ENCODE measurements at places on chromosomes 6 and 20. TPM values are rescaled to one million over a fixed set of nuclear protein-coding genes. Genes with fewer than 3 reads are reported as not detected.

DNA sequence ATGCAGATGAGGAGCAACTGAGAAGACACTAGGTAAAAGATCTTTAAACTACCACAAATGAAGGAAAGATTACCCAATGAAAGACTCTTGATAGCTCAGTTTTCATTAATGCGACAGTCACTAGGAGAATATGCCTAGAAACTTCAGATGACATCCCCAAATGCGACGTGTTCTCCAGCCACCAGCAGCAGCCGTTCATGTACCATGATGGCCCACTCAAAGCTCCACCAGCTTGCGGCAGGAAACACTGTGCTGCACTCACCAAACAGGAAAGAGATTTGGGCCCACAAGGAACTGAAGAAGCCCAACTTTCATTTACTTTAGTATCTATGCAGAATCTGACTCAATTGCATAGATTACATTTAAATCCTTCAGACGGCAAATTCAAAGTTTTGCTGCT, 7.5 kb downstream of the DIDO1 start:
- peaks cover 3% of the 10 kb centered on the region for H3K36me3 ChIP-seq
- H3K27me3 ChIP-seq = no peaks in the 10 kb centered on the region
- DNase-seq = peak; percentile 9

DNA sequence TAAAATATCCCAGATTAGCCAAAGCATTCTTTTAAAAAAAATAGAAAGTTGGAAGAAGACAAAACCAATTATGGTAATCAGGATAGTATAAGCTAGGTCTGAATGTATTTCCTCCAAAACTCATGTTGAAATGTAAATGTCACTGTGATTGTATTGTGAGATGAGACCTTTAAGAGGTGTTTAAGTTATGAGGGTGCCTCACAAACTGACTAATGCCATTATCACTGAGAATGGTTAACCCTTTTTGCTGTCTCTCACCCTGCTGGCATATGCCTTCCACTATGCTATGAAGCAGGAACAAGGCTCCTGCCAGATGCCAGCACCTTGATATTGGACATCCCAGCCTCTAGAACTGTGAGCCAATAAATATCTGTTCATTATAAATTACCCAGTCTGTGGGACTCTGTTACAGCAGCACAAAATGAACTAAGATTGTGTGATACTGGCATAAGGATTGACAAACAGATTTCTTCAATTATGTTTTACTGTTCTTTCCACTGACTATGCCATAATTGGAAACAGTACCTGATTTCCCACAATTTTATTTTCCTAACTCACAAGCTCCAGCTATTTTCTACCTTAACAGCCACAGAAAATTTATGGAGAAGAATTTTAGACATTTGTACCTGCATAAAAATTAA, 63.8 kb downstream of the IBTK start:
- peaks cover 29% of the 10 kb centered on the region for H3K36me3 ChIP-seq
- DNase-seq = no peak
- no peaks in the 10 kb centered on the region for H3K27me3 ChIP-seq
- H3K4me1 ChIP-seq = no peaks in the 10 kb centered on the region
- H3K27ac ChIP-seq = no peak overlapping the region

DNA sequence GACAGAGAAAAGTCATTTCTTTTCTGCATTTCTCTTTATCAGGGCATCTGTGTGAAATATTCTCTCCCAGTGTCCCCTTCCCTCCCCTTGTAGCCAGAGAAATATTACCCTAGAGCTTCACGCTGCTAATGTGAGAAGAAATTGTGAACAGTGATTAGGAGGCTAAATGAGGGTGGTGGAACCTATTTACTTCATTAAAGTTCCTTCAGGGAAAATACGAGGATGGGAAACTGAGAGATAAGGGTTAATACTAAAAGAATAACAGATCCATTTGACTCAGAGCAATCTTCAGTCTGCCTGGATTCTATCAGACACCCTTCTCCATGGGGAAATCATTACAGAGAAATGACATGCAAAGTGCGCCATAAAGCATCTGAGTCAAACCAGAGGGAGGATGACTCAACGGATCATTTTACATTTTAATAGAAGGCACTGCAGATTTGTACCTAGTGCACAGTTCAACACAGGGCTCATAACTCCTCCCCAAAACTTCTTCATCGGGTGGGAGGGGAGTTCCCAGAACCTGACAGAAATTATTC, 131.3 kb downstream of the GJA10 start:
- no peak overlapping the region for H3K4me3 ChIP-seq
- no peaks in the 10 kb centered on the region for H3K36me3 ChIP-seq
- no peak for DNase-seq
- no peak overlapping the region for H3K27ac ChIP-seq
- peaks cover 8% of the 10 kb centered on the region for H3K4me1 ChIP-seq

DNA sequence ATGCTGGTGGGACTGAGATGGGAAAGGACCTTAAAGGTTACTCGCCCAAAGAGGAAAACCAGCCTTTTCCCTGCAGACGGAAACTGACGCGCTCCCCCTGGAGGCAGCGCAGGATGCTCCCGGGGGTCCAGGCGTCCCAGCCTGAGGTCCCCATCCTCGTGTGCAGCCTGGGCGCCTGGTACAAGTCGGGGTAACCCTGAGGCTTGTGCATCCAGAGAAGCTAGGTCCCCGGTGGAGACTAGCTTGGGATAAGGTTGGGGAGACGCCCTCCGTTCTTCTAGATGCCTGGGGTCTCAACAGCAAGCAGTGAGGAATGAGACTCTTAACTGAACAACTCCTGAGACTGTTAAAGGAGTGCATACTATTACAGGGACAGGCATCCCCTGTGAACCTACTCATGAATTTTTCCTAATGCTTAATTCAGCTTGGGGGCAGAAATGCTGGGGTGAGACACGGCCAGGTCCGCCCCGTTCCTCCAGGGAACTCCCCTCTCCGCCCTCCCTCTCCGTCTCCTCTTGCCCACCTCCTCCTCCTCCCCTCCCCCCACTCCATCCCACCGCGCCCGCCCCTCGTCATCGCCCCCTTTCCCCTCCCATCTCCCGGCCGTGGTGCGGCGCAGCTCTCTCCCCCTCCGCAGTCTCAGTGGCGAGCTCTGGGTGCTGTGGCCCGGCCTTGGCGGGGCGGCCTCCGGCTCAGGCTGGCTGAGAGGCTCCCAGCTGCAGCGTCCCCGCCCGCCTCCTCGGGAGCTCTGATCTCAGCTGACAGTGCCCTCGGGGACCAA, at the start of gene PRSS35:
PRSS35 (plus strand) TSS at position 634 of the 781 bp plus-strand sequence. CDS start 10,908 bp downstream, outside the sequence.
- peaks cover 26% of the 10 kb centered on the region for H3K4me1 ChIP-seq
- H3K4me3 ChIP-seq = peak within 1 kb of the TSS; percentile 87
- H3K27ac ChIP-seq = peak within 1 kb of the TSS; percentile 46
- peaks cover 3% of the 10 kb centered on the region for H3K27me3 ChIP-seq

GRCh38 chr6:118589649-118590365, 41.7 kb downstream of the PLN start:
- H3K27me3 ChIP-seq = no peaks in the 10 kb centered on the region
- DNase-seq = no peak
- H3K4me3 ChIP-seq = no peak overlapping the region

- H3K27ac ChIP-seq = no peak overlapping the region
- peaks cover 95% of the 10 kb centered on the region for H3K27me3 ChIP-seq
- peak; percentile 83 for DNase-seq
- no peaks in the 10 kb centered on the region for H3K36me3 ChIP-seq
- peak overlapping the region; percentile 63 for H3K4me3 ChIP-seq
Measured at GRCh38 chr20:25865715-25866656, 169.3 kb upstream of the ZNF337 start.

DNA sequence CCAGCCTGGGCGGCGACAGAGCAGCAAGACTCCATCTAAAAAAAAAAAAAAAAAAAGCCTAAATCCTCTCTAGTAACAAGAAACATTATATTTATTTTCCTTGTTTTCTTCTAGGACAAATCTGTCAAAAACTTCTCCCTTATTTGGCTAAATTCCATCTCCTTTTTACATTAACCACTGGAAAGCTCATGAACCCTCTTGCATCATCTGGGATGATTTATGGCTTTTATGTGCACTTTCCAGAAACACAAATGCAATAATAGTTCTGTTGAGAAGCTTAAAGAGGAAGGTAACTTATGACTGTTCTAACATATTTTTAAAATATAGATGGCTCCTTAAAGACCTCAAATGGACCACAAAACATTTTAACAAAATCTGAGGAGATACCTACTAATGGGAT, 526.1 kb upstream of the SPTLC3 start:
- H3K4me3 ChIP-seq = no peak overlapping the region
- H3K4me1 ChIP-seq = no peaks in the 10 kb centered on the region
- H3K27me3 ChIP-seq = no peaks in the 10 kb centered on the region
- no peak overlapping the region for H3K27ac ChIP-seq

DNA sequence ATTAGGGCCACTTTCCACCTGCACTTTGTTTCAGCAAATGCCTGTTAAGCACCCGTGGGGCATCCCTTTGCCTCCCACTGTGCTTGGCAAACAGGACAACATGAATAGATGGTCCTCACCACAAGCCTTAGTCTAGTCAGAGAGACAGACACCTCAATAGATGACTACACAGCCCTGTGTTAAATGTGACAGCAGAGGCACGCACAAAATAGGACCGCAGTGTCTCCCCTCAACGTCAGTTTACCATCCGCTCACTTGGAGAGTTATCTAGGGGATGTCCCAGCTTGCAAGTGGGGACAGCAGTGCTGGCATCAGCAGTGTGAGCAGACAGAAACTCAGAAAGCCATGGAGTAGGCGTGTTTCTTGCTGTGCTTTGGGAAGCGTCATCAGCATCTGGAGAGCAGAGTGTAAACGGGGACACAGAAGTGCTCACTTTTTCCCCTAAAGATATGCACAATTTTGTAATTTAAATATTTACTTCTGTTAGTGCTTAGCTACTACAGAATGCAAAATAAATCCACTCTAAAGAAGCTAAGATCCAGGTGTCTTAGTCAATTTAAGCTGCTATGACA, 66.0 kb upstream of the TXNDC5 start:
- no peaks in the 10 kb centered on the region for H3K27me3 ChIP-seq
- H3K4me1 ChIP-seq = 0 out of 2 replicates have a peak, but pooled peaks cover 2% of the 10 kb centered on the region
- no peaks in the 10 kb centered on the region for H3K36me3 ChIP-seq
- no peak overlapping the region for H3K4me3 ChIP-seq
- H3K27ac ChIP-seq = no peak overlapping the region
- DNase-seq = no peak

DNA sequence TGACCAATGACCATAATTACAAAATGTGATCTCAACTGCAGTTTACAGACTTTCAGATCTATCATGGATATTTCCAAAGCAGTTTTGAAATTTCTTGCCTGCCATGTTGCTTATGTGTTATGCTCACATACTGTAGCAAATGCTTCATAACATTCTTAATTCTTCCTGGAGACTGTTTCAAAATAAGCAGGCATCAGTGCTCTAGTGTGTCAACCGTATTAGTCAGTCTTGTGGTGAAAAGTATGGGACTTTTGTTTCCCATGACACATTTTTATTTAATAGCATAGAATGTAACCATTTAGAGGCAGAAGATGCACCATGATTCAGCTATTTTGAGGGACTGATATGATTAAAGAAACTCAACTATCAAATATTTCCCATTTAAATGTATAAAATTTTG, 1.7 kb downstream of the POPDC3 start:
- peak overlapping the region; percentile 29 for H3K4me3 ChIP-seq
- H3K4me1 ChIP-seq = peaks cover 26% of the 10 kb centered on the region
- no peak for DNase-seq
- no peak overlapping the region for H3K27ac ChIP-seq
- peaks cover 33% of the 10 kb centered on the region for H3K27me3 ChIP-seq
- no peaks in the 10 kb centered on the region for H3K36me3 ChIP-seq

DNA sequence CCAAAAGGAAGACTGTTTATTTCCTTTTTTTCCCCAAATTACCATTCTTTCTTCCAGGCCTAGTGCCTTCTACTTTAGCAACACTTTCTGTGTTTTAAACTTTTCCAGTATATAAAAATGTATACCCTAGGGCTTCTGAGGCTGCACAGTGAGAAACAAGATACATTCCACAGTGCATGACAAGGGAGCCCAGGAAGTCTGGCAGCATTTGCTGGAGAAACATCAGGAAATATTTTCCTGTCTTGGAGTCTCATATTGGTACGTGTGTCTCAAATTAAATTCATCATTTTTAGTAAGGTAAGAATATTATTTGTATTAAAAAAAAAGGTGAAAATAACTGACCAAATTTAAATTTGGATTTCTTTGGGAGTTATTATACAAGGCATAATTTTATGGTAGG, 662.6 kb downstream of the RFPL4B start:
- no peak overlapping the region for H3K27ac ChIP-seq
- no peak for DNase-seq
- H3K4me1 ChIP-seq = peaks cover 10% of the 10 kb centered on the region

GRCh38 chr20:7989379-7989778, 30.2 kb downstream of the TMX4 start:
- H3K27ac ChIP-seq = no peak overlapping the region
- DNase-seq = no peak
- H3K4me1 ChIP-seq = peaks cover 6% of the 10 kb centered on the region

- peaks cover 15% of the 10 kb centered on the region for H3K36me3 ChIP-seq
- no peak overlapping the region for H3K4me3 ChIP-seq
- H3K27me3 ChIP-seq = no peaks in the 10 kb centered on the region
- no peak overlapping the region for H3K27ac ChIP-seq
Measured at GRCh38 chr6:95998133-95998532, 17.6 kb upstream of the FUT9 start.

DNA sequence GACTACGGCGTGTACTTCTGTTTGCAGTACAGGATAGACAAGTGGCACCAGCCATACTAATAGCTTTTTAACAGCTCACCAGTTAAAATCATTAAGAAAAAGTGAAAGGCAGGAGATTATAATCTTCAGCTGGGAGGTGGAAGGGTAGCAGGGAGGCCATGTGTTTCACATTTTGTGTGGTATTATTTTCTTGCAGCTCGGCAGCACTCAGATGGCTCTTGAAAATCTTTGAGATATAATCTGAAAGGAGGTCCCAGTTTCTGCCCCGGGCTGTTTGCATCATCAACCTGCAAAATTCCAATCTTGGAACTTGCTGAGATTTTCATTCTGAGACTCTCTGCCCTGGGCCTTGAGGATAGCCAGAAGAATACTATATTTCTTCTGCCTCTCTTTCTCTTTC, 87.5 kb upstream of the HDAC2 start:
- peaks cover 10% of the 10 kb centered on the region for H3K36me3 ChIP-seq
- H3K4me3 ChIP-seq = no peak overlapping the region
- DNase-seq = no peak
- H3K27me3 ChIP-seq = no peaks in the 10 kb centered on the region
- H3K27ac ChIP-seq = no peak overlapping the region
- H3K4me1 ChIP-seq = peaks cover 31% of the 10 kb centered on the region

- no peak overlapping the region for H3K4me3 ChIP-seq
- H3K27me3 ChIP-seq = no peaks in the 10 kb centered on the region
- H3K27ac ChIP-seq = peak overlapping the region; percentile 24
Measured at GRCh38 chr20:49347156-49347555, 69.3 kb upstream of the ZNFX1 start.

- H3K27ac ChIP-seq = no peak overlapping the region
- no peaks in the 10 kb centered on the region for H3K27me3 ChIP-seq
- no peaks in the 10 kb centered on the region for H3K36me3 ChIP-seq
- H3K4me3 ChIP-seq = no peak overlapping the region
- peaks cover 13% of the 10 kb centered on the region for H3K4me1 ChIP-seq
- DNase-seq = no peak
Measured at GRCh38 chr6:45942953-45943352, 72.7 kb downstream of the CLIC5 start.

- no peaks in the 10 kb centered on the region for H3K27me3 ChIP-seq
- H3K4me3 ChIP-seq = no peak overlapping the region
- peaks cover under 1% of the 10 kb centered on the region for H3K36me3 ChIP-seq
- DNase-seq = no peak
- peaks cover 56% of the 10 kb centered on the region for H3K4me1 ChIP-seq
- H3K27ac ChIP-seq = no peak overlapping the region
Measured at GRCh38 chr6:149033454-149033853, 284.1 kb upstream of the TAB2 start.

- H3K27ac ChIP-seq = no peak overlapping the region
- H3K36me3 ChIP-seq = peaks cover 9% of the 10 kb centered on the region
- peaks cover 3% of the 10 kb centered on the region for H3K4me1 ChIP-seq
- no peak for DNase-seq
Measured at GRCh38 chr20:50590348-50590664, 80.1 kb downstream of the PTPN1 start.

LSM14B gene
- 73.5 TPM for total RNA-seq

C4B gene
- 5.0 TPM for total RNA-seq

OR2B6 gene
- total RNA-seq = not detected

LY86 gene
- 0.16 TPM for total RNA-seq

SEC63 gene
- total RNA-seq = 68.0 TPM
